ENCODE measurements at places on chromosomes 13 and 19.

- DNase-seq = no peak
These were observed 6.3 kb downstream of the TMEM161A start for GRCh38 chr19:19131989-19132388.

DNA sequence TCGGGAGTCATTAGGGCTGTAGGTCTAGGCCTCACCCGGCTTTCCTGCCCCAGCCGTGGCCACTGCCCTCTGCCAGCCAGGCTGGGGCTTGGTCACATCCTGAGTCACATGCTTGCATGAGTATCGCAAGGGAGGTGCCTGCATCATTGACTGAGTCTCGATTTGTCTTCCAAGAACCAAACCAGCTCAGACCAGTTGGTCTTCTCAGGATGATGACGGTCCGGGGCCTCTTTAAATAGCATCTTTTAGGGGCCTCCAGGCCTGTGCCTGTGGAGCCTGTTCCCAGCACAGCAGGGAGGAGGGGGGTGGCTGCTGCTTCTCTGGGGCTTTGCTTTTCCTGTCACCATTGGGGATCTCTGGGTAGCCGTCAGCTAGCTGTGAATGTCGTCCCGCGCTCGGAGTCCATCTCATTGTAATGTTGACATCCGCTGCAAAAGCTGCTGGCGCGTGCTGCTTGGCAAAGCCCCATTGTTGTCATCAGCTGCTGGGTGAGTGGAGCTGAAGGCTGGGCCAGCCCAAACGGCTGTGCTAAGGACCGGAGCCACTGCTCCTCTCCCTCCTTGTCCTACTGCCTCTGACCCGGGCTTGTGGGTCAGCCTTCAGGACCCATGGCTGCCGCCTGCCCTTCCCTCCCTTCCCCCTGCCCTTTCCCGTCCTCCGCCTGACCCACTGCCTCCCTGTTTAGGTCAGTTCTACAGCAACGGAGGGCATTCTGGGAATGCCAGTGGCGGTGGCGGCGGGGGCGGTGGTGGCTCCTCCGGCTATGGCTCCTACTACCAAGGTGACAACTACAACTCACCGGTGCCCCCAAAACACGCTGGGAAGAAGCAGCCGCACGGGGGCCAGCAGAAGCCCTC is 14.3 kb upstream of the QTRT1 start:
- no peak for DNase-seq

GRCh38 chr13:95457294-95457693 is 95.2 kb upstream of the CLDN10 start:
- peak; percentile 12 for DNase-seq

DNA sequence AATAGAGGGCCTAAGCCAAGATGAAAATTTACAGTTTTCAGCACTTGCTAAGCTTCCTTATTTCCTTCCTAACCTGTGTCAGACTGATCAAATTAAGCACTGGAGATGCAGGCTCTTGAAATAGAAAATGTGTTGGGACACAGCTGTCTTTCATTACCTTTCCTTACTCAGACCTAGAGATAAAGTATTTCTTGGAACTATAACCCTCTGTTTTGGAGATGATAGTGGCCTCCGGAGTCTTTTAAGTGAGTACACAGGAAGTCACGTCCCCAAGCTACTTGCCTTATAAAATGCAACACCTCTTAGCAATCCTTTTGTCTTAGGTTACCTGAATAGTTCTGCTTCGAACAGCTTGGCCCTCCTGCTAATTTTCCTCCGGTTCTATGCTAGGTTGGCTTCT is 12.4 kb upstream of the AKAP11 start:
- no peak for DNase-seq

GRCh38 chr13:110583178-110583865 is 21.8 kb upstream of the RAB20 start:
- DNase-seq = no peak

GRCh38 chr19:46373491-46374359 is 26.8 kb downstream of the PPP5C start:
- DNase-seq = no peak

DNA sequence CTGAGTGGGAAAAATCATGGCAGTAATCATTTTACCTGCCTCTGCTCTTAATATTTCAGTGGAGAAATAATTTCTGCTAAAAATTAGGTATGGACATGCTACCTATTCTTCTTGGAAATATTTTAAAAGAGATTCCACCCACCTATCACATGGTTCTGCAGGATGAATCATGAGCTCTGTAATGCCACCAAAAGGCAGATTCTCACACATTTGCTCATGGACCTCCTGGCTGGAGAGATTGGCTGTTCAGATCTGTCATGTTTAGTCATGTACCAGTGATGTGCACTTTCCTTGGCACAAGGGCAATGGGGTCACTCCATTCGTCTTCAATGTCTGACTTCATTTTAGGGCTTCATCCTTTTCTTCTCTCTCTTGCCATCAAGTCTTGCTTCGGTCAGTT is 101.8 kb upstream of the MBNL2 start:
- no peak for DNase-seq

DNA sequence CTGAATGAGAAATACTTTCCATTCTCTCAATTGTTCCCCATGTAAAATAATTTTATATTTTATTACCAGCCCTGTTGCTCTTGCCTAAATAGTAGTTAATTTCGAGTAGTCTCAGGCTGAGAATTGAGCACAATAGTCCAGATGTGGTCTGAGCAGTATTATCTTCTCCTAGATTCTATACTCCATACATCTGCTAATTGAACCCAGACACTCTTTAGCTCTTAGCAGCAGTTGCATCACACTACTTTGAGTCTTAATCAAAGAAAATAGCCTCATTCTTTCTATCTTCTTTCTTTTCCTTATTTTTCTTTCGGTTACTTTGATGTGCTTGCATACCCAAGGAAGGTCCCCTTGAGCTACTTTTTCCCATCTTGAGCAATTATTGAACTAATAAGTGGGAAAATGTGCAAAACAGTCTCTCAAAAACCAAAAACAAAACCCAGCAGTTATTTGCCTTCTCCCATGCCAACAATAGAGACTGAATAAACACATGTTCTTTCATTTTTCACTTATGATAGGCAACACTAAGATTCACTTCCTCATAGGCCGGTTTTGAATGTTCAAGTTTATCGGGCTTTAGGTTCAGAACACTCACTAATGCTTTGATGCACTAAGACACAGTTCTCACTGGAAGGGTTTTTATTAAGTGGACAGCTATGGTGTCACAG is 204.5 kb downstream of the POU4F1 start:
- DNase-seq = no peak

GRCh38 chr19:14147797-14148605 is 11.6 kb upstream of the ASF1B start:
- peak; percentile 56 for DNase-seq

DNA sequence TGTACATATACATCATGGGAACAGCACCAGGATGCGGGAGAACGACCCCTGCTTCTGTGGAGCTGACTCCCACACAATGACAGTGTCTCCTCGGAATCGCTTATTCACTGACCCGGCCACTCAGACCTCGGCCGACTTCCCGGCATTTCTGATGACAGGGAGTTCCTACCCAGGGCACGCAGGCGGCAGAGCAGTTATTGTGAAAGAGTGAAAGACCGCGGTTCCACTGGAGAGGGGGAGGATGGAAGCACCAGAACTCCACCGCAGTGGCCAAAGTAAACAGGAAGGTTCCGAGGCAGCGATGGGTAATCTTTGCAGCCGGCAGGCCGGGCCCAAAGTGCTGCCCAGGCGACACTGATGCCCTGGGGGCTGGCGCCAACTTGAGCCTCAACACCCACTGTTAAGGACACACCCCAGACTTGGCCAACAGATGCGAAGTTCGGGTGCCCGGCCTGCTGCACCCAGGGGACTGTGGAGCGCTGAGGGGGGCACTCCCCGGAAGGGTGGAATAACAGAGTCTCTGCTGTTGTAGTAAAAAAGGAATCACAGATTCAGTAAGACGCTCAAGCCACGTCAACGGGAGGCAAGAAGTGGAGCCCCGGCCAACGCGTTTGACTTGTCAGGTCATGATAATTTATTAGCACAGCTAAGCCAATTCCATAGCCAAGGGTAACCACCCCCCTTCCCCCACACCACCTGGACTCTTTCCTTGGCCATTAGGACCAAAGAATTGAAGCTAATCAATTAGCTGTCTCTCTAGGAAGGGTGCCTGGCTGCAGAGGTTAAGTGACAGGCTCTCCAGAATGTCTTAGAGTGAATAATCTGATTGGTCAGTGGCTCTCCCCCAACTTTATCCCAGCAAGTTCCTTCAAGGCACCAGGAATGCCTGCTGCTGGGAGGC is 5.8 kb downstream of the MLLT1 start:
- DNase-seq = no peak
